ENCODE measurements at places on chromosomes 1 and 21. TPM values are rescaled to one million over a fixed set of nuclear protein-coding genes. Genes with fewer than 3 reads are reported as not detected.

CR2 gene
- total RNA-seq, result not detected

PRXL2B gene
- 50.0 TPM for total RNA-seq

LORICRIN gene
- not detected for total RNA-seq

HFM1 gene
- total RNA-seq, result 0.86 TPM

B4GALT2 gene
- total RNA-seq, result 109 TPM

HSPB7 gene
- total RNA-seq, result not detected

CCDC185 gene
- not detected for total RNA-seq

PRDM15 gene
- 5.6 TPM for total RNA-seq

CLCA4 gene
- total RNA-seq, result not detected

SYT2 gene
- not detected for total RNA-seq

MTARC2 gene
- 14.7 TPM for total RNA-seq

HSD3B1 gene
- total RNA-seq, result not detected

DYNLT5 gene
- total RNA-seq, result 3.4 TPM

ATP1A4 gene
- not detected for total RNA-seq

NHLH1 gene
- 0.19 TPM for total RNA-seq

KANK4 gene
- not detected for total RNA-seq

MDM4 gene
- total RNA-seq, result 22.5 TPM

CRNN gene
- total RNA-seq, result not detected

PTPN22 gene
- under 0.01 TPM for total RNA-seq

All from vein endothelial cell (primary cell).